Activated naive CD4-positive, alpha-beta T cell treated with anti-CD3 and anti-CD28 coated beads, Interleukin-2, amount 50 U/mL, for 72 hours (primary cell): ENCODE measurements at places on chromosomes 6 and 20. TPM values are rescaled to one million over a fixed set of nuclear protein-coding genes. Genes with fewer than 3 reads are reported as not detected.

DNA sequence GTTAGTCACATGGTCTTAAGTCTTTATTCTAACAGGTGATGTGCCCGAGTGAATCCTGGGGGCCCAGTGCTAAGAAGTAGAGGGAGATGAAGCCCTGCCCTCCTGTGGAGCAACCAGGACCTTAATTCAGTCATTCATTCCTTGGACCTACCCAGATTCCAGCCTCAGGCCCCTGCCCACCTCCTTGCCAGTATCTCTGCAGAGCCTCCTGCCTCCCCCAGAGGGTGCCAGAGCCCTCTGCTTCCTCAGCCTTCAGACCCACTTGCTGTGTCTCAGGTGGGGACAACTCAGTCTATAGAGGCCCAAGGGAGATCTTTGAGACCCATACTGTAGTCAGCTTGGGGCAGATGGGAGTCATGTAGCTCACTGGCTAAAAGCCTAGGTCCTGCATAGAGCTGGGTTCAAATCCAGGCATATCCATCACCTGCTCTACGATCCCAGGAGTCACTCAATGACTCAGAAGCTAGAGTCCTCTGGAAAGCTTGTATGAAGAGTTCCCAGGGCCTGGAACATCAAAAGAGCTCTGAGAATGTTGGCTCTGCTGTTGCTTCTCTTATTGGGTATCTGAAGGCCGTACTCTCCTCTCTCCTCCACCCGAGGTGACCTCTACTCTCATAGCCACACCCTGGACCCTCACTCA, 3.9 kb upstream of the SIGLEC1 start:
- peak; percentile 29 for DNase-seq

DNA sequence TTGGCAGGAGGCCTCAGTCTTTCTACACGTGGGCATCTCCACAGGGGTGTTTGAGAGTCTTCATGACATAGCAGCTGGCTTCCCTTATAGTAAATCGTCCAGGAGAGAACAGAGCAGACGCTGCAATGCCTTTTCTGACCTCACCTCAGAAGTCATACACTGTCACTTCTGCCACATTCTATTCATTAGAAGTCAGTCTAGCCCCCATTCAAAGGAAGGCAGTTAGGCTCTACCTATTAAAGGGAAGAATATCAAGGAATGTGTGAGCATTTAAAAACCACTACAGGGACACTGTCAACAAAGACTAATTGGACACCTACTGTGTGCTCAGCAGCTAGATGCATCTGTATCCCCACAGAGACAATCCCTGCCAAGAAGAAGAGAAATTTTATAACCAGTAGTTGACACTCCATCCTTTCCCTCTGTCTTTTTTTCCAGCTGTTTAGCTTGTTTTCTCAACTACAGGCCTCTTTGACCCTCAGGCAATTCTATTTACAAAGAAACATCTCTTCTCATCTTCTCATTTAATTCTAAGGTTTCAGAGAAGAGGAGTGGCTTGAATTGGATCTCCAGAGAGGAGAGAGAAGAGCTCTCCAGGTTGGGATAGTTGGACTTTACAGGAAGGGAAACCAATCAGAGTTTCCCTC, 18.6 kb downstream of the ARMC12 start:
- no peak for DNase-seq

GRCh38 chr6:40343318-40343876, 243.8 kb downstream of the LRFN2 start:
- DNase-seq, result peak; percentile 44

- no peak for DNase-seq
Observed at GRCh38 chr6:19879663-19880062, 42.5 kb downstream of the ID4 start.

Gene KHDC1
- total RNA-seq, result 2.3 TPM

Gene BNIP5
- total RNA-seq, result not detected
